GM12891 (cell line): ENCODE measurements at places on chromosomes 11 and 22.

DNA sequence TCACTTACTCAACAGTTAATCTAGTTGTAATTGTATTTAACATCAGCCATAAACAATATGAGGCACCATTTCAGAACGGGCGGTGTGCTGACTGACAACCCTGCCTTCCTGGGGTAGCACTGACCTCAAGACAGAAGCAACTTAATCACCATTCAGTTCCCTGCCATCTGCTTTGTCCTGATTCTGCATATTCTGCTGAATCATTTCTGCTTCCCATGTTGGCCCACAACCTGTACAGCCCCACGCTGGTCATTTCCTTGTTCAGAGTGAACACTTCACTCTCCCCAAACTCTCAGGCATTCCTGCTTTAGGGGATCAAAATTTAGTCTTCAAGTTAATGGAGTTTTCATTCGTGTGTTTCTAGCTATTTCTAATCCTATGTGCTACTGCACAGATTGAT lies 132.3 kb upstream of the ZBED5 start:
- no peak for DNase-seq

DNA sequence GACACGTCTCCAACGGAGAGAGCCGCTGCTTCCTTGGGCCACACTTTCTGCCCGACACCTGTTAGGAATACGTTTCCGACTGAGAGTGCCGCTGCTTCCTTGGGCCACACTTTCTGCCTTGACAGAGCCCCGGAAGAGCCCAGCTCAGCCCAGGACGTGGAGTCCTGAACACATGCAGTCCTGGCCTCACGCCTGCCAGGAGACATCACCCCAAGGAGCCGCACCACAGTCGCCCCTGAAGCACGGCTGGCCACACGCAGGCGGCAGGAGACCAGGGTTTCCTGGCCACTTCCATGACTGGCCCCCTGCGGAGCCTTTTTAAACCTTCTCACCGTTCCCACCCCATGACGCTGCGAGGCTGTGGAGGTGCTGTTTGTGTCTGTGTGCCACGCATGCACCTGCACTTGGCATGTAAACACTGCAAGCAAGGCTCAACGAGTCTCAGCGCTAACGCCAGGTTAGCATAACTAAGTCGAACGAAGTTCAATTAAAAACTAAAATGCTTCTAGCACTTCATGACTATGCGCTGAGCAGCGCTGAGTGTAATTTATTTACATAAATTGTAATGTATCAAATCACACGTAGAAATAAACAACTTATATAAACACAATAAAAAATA lies 8.8 kb downstream of the TOLLIP start:
- no peak for DNase-seq

DNA sequence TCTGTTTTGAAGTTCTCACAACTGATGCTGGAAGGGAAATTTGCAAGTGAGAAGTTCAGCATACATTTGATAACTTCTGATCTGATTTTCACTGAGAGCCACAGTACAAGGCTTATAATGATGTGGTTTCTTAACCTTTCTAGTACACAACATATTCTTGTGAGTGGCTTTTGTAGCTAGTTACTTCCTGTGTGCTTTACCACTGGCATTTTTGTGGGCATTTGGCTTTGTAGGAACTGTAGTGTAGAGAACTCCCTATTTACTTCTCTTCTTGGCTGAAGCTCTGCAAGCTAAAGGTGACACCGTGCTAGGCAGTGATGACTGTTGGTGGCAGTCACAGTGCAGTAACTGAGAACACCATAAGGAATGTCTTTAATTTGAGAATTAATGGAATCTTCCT lies 14.9 kb downstream of the USP47 start:
- DNase-seq, result no peak

DNA sequence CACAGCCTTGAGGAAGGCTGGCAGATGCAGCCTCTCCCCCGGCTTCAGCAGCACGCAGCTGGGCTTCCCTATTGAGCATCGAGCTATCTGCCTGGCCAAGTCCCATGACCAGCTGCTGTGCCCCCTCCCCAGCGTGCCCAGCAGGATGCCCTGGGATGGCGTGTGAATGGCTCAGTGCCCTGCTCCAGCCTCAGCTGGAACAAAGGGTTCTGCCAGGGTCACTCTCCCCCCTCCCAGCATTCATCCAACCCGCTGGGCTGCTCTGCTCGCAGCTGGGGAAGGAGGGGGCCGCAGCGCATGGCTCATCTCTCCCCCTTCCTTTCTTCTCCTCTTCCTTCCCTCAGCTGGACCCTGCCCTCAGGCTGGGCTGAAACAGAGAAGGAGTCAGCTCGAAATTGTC lies 14.5 kb downstream of the LRP4 start:
- no peak for DNase-seq

DNA sequence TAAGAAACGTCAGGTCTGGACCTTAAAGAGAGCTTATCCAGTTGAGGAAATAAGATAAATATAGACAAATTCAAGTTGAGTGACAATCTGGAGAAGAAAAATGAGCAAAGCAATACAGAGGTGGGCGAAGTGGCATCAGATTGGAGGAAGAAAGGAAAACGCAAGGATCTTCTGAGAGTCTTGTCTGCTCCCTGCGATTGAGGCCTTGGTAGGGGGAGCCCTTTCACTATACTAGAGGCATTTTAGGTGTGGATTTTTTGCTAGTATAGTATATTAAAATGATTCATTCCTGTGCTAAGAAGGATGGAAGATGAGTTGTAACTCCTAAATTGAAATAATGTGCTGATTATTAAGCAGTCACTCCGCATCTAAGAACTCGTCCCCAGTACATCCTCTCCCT lies 8.1 kb downstream of the NUP50 start:
- no peak for DNase-seq

GRCh38 chr22:47020166-47020565 lies 257.7 kb downstream of the TBC1D22A start:
- no peak for DNase-seq

- DNase-seq, result no peak
Measured at GRCh38 chr11:35619855-35620640, 1.8 kb downstream of the FJX1 start.

DNA sequence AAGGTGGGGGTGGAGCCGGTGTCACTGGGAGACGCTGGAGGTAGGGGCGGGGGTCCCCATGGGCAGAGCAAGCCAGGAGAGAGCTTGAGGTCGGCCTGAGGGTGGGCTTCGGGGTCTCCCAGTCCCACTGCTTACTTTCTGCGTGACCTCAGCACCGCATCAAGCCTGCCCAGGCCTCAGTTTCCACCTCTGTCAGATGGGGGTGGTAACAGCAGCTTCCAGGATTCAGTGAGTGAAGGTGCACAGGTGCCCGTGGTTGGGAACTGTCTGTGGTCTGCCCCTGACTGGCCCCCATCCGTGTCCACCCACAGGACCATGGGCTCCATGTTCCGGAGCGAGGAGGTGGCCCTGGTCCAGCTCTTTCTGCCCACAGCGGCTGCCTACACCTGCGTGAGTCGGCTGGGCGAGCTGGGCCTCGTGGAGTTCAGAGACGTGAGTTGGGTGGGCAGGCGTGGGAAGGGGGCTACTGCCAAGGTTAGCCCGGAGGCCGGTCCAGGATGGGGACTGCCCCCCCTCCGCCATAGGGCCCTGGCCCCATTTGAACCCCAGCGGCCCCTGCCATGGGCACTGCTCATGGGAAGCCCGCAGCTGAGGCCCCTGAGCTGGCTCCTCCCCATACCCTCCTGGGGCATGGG lies 2.2 kb downstream of the TCIRG1 start:
- DNase-seq, result no peak

DNA sequence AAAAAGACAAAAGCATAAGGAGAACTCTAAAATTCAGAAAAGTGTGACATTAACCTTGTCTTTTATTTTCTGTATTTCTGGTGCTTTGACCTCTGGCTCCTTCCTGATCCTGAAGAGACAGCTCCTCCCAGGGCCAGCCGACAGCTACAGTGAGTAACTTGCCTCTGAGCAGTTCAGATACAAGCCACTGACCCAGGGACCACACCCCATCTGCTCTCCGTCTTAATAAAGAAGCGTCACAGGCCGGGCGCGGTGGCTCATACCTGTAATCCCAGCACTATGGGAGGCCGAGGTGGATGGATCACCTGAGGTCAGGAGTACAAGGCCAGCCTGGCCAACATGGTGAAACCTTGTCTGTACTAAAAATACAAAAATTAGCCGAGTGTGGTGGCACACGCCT lies 6.5 kb downstream of the MLC1 start:
- no peak for DNase-seq

GRCh38 chr11:12232817-12233601 lies 122.6 kb downstream of the MICAL2 start:
- no peak for DNase-seq

- no peak for DNase-seq
Measured at GRCh38 chr11:107176148-107177105, 158.2 kb upstream of the GUCY1A2 start.

DNA sequence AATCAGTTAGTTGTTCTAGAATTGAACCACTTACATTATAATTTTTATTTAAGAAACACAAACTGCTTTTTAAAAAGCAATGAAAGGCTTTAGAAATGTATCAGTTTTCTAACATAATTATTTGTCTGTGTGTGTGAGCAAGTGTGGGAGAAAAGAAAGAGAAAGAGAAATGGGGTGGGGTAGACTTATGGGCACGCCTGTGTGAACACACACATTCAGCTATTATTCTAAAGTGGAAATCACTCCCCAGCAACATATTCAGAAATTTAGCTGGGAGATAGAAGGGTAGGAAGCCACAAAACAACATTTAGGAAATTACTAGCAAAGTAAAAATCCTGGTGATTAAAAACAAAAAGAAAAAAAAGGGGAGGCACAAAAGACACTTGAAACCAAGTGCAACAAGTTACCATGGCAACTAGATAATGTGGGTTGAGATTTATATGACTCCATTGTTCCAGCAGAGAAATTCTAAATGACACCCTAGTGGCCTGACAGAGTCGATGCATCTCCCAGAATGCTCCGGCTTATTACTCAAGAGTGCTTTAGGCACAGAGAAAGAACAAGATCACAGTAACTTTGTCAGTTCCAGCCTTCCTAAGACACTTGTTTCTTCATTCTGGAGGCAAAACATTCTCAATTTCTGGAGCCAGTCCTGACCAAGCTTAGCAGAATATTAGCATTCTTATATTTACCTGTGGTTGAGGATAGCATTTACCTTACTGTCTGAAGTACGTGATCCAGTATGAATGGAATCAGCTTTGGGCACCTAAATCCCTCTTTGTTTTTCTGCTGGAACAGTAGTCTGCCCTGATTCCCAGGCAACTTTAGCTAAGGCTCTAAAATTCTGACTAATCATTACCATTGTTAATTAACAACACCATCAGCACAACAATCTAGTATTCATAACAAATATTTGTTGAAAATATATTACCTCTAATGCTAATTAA lies 444.4 kb downstream of the DLG2 start:
- DNase-seq, result peak; percentile 14

GRCh38 chr11:64916040-64916774 lies 802 bp downstream of the ATG2A start:
- peak; percentile 63 for DNase-seq

DNA sequence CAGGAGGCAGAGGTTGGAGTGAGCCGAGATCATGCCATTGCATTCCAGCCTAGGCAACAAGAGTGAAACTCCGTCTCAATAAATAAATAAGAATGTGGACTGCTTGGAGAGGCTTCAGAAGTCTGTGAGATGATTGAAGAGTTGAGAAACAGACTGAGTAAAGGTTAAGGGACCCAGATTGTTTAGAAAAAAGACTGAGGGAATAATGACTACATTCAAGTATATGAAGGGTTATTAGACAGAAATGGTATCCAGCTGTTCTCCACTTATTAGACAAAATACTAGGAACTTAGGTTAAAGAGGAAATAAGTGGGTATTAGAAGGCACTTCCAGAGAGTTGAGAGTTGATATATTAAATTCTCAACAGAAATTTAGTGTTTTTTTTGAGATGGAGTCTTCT lies 10.5 kb upstream of the YAP1 start:
- DNase-seq, result no peak

GRCh38 chr11:13135385-13136271 lies 126.5 kb downstream of the RASSF10 start:
- no peak for DNase-seq

- no peak for DNase-seq
Measured at GRCh38 chr11:58391879-58392278, 14.8 kb downstream of the OR5B3 start.

GRCh38 chr11:120715239-120715638 lies 203.7 kb downstream of the GRIK4 start:
- no peak for DNase-seq
